ENCODE measurements at places on chromosomes 3 and 15. TPM values are rescaled to one million over a fixed set of nuclear protein-coding genes. Genes with fewer than 3 reads are reported as not detected.

Gene SLC2A2
- total RNA-seq: not detected

GRCh38 chr3:70583682-70584081 lies 271.2 kb upstream of the MDFIC2 start:
- DNase-seq: no peak

GRCh38 chr3:126613479-126614188 lies 41.3 kb downstream of the TXNRD3 start:
- peak; percentile 1 for DNase-seq

GRCh38 chr15:87618203-87618725 lies 638.3 kb downstream of the NTRK3 start:
- no peak for DNase-seq

- peak; percentile 78 for DNase-seq
Observed at GRCh38 chr3:108552267-108553159, 36.7 kb downstream of the CIP2A start.

GRCh38 chr15:25844981-25845680 lies 18.0 kb downstream of the ATP10A start:
- DNase-seq: no peak

GRCh38 chr3:41987627-41988026 lies 25.7 kb upstream of the ULK4 start:
- no peak for DNase-seq

- peak; percentile 92 for DNase-seq
Observed at GRCh38 chr3:56702490-56703315, 19.6 kb upstream of the TASOR start.

GRCh38 chr3:177792311-177793030 lies 595.2 kb upstream of the TBL1XR1 start:
- no peak for DNase-seq

DNA sequence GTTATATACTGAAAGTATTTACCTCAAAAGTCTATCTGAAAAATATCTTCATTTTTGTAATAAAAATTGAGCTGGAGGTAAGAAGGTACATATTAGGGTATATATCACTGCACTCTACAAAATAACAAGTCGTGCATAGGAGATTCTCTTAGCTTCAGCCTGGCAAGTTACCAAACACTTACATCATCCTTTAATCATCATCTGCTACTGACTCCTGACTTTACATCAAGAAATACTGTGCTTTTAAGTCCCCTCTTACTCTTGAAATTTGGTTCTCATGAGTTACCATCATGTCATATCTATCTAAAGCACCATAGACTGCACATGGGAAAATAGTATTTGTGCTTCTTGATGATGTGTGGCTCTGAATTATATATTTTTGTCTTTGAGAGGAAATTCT lies 50.8 kb downstream of the LYSMD4 start:
- peak; percentile 56 for DNase-seq

DNA sequence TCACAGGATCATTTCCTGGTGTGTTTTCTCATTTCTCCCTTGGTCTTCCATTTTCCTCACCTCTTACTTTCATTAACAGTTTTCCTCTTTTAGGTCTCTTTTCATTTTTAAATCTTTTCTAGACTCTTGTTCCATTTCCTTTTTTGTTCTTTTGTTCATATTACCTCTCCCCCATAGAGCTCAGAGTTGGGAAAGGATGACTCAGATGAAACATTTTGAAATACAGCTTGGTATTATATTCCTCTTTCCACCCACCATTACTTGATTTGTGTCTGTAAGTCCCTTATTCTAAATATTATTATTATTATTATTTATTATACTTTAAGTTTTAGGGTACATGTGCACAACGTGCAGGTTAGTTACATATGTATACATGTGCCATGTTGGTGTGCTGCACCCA lies 153.1 kb downstream of the VGLL3 start:
- no peak for DNase-seq
